GM18507 (cell line): ENCODE measurements at places on chromosomes 5 and 9.

GRCh38 chr9:117278020-117278419 lies 136.8 kb downstream of the ASTN2 start:
- DNase-seq: no peak

GRCh38 chr9:134666831-134667230 lies 25.2 kb downstream of the COL5A1 start:
- DNase-seq: no peak

DNA sequence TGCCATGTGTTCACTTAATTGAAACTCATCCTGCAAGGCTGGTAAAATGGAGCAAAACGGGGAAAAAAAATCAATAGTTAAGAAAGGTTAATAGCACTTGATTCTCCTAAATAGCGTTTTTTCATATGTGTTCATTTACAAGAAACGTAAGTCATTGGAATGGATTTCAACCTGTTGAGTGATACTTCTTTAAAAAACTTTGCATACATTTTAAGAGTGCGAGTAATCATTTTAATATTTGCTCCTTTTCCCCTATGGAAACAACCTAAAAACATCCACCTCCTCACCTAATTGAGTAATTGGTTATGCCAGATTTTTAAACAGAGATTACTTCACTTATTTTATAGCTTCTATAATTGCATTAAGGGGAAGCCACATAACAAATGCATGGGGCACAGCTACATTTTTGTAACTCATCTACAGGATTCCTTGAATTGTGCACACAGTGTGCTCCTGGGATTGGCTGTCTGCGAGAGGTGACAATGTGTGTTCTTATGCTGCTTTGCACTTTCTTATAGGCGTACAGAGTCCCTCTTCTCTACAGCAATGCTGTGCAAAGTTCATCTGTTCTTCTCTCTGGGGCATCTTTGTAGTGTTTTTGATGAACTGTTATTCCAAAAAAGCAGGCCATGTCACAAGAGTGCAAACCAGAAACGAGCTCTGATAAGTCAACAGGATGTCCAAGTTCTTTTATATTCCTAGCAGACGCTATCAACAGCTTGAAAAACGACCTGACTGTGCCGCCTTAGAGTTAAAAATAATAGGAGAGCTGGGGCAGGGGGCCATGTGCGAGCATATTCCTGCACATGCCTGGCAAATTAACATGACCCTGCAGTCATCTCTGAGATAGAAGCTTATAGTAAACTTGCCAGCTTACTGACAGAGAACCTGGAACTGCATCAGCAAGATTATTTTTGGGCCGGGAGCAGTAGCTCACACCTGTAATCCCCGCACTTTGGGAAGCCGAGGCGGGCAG lies 117.9 kb downstream of the GOLPH3 start:
- no peak for DNase-seq

DNA sequence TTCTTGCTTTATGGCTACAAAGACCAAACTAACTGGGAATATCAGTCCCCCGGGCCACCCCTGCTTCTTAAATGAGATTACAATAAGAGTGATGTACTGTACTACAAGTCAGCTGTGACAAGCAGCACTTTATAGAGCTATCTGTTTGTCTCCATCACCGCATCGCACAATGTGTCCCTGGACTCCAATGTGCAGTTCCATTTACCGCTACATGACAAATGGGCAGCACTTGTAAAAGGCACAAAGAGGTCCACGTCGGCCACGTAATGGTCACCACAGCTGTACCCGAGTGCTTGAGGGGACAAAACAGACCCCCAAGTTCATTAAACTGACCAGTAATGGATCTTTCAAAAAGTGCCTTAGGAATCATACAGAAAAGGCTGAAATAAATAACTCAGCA lies 54.1 kb downstream of the PSMB7 start:
- DNase-seq: no peak

GRCh38 chr5:142825378-142826089 lies 55.4 kb downstream of the ARHGAP26 start:
- DNase-seq: no peak

DNA sequence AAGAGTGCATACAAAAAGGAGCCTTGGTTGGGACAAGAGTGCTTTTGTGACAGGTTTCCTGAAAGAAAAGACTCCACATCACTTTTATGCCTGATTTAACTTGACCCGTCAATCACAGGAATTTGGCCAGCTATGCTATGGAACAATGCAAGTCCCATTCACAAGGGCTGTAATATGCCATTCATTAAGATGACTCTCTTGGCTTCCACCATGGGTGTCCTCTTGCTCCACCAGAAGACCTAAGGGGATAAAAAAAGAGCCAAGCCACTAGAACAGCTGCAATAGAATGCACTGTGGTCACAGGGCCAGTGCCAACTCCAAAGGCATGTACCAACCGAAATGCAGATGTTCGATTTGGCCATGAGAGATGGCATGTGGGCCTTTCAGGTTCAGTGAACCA lies 480.1 kb upstream of the MPDZ start:
- no peak for DNase-seq

DNA sequence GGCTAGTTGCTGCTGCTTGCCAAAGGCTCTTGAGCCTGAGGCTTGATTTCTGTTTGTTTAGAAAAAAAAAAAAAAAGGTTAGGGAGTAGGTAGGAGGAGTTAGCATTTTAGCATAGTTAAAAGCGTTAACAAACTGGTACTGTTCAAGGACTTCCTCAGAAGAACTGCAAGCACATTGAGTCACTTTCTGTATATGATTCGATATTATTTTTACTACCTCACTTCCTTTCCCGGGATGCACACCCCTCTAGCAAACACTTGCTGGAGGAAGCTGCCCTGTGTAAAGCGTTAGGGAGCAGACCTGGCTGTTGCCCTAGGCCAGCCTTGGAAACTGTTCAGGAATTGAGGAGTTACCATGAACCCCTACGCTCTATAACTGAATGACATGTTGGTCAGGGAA lies 15.7 kb upstream of the CEP120 start:
- DNase-seq: no peak

DNA sequence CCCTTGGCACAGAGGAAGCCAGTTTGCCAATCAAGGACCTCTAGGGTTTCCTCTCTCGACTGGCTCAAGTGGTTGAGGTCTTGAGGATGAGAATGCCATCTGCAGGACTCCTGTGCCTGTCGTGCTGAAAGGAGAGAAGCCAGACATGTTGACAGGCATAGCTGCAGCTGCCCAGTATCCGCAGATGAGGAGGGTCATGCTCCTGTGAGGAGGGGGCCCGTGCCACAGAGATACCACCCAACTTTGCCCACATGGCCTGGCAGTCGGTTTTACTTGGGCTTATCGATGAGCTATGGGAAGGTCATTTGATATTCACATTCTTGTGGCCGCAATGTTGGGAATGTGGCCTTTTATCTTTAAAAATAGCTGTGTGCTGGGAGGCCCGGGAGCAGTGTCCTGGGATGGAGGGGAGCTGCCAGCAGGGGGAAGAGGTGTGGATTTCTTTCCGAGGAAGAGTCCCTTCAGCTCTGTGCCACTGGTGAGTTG lies 17.4 kb downstream of the FRMPD1 start:
- DNase-seq: no peak

DNA sequence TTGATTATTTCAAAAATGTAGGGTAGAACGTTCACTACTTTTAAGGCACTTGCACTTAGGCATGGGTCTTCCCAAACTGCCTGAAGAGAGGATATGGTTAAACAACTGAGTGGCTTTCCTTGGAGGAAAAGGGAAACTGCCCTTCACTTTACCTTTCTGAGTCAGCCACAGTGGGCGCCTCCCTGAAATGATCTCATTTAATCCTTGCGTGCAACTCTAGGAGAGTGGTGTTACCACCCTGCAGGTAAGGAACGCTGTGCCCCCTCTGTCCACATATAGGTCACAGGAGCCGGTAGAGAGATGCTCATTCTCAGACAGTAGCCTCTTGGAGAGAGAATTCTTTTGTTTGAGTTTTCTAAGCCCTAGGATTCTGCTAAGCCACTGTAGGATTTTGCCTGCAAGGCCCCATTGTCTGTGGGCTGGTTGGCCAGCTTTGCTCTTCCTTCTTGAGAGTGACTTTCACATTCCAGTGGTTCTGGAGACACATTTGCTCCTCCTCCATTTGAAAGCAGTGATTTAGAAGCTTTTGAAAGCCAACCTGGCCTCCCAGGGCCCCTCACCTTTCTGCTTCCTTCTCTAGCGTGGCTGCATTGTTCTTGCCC lies 110.3 kb upstream of the CTSL start:
- no peak for DNase-seq

DNA sequence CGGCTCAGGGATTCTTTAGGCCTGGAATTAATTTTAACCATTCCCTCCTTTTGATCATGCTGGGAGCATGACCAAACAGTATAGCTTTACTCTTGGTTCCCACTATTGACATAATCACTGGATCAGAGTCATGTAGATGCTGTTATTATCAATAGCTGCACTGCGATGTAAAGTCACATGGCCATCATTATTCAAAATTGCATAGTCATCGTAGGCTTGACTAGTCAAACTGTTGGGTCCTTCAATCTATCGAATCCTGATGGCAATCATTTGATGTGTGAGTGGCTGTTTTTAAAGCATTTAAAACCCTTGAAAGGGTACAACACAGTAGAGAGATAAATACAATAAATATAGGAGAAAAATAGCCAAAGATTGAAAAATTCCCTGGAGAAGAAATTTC lies 1194.1 kb downstream of the EFNA5 start:
- DNase-seq: no peak

DNA sequence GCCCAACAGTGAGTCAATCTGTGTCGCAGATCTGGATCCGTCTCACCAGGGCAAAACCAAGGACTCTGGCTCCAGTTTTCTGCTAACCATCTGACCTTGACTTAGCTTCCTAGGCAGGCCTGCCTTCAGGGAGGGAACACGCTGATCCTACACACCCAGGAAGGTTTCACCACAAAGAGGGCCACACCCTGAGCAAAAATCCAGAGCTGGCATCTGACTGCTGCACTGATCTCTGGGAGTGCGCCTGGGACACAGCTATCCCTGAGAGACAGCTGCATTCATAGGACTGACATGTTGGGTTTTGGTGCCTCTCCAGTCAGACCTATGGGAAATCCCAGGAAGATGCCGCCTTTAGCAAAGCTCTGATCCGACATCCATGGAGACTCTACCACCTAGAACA lies 47.5 kb downstream of the CDK5RAP2 start:
- no peak for DNase-seq

GRCh38 chr5:34895641-34896419 lies 19.5 kb downstream of the RAD1 start:
- no peak for DNase-seq

DNA sequence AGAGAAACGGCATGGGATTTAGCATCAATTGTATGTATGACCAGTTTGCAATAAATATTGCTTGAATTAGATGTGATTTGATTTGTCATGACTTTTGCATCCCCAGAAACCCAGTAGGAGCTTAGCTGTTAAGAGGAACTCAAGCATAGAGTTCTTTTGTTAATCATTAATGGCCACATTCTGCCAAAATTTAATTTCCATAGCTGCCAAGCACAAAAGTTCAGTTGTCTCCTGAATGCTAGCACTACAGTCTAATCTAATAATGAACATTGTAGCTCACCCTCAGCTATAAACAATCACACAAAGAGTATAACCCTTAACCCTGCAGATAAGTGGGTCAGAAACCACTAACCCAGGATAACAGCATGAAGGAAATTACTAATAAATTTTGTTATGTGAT lies 169.8 kb upstream of the GRAMD2B start:
- DNase-seq: no peak

GRCh38 chr5:119070578-119070827 lies 384 bp upstream of the DMXL1 start:
- no peak for DNase-seq

GRCh38 chr5:169941542-169941941 lies 38.8 kb downstream of the INSYN2B start:
- no peak for DNase-seq

- DNase-seq: no peak
These were observed 60.8 kb downstream of the EBF1 start for GRCh38 chr5:159038907-159039306.

DNA sequence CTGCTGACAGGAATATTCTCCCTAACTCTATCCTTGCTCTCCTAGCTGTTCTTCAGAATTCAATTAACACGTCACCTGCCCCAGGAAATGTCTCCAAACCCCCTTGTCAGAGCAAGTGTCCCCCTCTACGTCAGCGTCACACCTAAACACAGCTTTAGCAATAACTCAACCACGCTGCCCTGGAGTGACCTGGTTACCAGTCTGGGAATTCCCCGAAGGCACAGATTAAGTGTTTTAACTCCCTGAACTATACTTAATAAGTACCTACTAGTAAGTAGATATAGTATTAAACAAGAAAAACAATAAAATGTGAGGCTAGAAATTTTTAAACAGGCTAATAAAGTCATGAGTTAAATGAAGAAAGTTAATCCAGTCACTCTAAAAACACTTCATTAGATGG lies 78.4 kb downstream of the FANCC start:
- DNase-seq: no peak

DNA sequence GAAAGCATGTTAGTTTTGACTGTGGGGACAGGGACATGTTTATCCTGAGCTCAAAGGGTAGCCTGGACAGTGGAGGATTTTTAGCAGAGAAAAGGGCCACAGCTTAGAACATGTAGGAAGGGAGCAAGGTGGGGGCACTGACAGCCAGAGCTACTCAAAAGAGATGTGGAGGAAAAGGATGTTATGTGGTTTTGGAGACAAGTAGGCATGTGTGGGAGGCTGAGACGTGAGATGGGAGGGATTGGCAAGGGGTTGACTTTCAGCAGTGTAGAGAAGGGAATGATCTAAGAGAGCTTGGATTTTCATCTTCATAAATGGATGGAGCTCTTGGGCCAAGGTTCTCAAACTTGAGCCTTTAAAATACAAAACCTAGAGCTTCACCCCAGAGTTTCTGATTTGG lies 24.0 kb downstream of the SYK start:
- DNase-seq: no peak

DNA sequence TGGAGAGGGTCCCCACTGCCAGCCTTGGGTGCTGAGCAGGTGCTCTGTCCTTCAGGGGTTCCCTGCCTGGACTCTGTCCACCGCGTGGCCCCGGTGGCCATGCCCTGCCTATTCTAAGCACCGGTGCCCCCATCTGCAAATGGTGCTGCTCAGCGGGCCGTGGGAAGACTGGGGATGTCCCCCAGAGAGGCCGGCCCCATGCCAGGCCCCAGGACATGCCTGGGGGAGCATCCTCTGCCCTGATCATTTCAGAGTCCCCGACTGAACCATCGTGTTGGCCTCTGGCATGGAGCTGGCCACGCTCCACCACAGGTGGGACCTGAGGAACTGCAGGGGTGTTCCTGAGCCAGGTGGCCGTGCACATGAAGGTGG lies 64.7 kb downstream of the RXRA start:
- no peak for DNase-seq

GRCh38 chr9:115978659-115979096 lies 174.9 kb upstream of the PAPPA start:
- DNase-seq: no peak
